Osteoblast (primary cell): ENCODE measurements at places on chromosomes 5 and 9.

GRCh38 chr5:33549982-33550567, 109.3 kb downstream of the TARS1 start:
- no peak for DNase-seq

DNA sequence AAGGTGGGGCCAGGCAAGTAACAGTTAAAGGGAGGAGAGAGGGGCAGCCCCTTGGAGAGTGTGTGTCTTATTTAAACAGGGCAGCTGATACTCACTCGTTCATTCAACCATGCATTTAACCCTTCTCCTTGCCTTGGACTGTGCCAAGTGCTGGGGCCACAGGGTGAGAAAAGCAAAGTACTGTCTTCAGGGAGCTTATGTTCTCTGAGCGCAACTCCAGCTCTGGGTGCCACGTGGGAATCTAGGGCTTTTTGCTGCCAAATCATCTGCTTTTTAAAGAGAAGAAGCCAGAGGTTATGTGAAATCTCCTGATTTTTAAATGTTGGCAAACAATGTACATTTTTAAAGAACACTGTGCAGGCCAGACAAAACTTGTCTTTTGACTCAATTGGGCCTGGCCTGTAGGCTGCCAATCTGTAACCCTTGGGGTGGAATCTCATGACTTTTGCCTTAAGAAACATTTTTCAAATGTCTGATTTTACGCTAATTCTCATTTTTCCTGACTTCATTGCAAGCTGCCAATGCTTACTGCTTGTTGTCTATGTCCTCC, 157.8 kb downstream of the NTRK2 start:
- no peak for DNase-seq

- no peak for DNase-seq
These were observed 74.1 kb downstream of the CFAP95 start for GRCh38 chr9:69894720-69895119.

GRCh38 chr5:81359108-81359507, 34.8 kb downstream of the ACOT12 start:
- DNase-seq: no peak

- DNase-seq: peak; percentile 70
These were observed 26.2 kb downstream of the ABO start for GRCh38 chr9:133248726-133249295.

- peak; percentile 5 for DNase-seq
These were observed 35.8 kb upstream of the MAST4 start for GRCh38 chr5:66560371-66560770.

GRCh38 chr5:89573345-89573744, 690.4 kb upstream of the MEF2C start:
- no peak for DNase-seq

GRCh38 chr5:24385070-24385469, 259.7 kb downstream of the CDH10 start:
- no peak for DNase-seq

GRCh38 chr5:172293745-172294342, 10.3 kb upstream of the UBTD2 start:
- no peak for DNase-seq

GRCh38 chr5:10736808-10737207, 24.2 kb downstream of the DAP start:
- DNase-seq: no peak

DNA sequence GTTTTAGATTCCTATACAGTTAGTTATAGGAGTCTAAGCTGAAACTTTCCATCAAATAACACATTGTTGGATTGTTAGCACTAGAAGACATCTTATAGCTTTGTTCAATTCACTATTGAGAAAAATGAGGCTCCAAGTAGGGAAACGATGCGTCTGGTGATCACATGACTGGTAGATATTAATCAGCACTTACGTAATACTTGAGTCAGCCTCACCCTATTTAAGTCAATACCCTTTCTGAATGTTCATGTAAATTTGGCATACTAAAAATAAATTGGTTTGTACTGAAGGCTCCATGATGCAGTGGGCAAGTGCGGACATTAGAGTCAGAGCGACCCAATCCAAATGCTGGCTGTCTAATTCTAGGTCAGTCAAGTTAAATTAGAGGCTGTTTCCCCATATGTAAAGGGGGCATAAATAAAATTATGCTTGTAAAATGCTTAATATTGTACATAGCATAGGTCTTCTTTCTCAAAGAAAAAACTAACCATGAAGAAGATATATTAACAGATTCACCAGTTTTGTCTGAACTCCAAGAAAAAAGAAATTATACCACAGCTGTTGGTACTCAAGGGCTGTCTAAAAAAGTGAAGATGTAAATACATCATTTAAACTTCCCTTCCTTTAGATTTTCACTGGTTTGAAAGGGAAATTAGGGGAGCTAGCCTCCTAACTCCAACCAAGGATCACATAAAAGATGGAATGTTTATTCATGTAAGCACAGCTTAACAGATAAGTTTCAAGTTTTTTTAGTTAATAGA, 406.6 kb upstream of the TLE4 start:
- no peak for DNase-seq

GRCh38 chr5:175892015-175892800, 20.8 kb downstream of the CPLX2 start:
- peak; percentile 21 for DNase-seq

DNA sequence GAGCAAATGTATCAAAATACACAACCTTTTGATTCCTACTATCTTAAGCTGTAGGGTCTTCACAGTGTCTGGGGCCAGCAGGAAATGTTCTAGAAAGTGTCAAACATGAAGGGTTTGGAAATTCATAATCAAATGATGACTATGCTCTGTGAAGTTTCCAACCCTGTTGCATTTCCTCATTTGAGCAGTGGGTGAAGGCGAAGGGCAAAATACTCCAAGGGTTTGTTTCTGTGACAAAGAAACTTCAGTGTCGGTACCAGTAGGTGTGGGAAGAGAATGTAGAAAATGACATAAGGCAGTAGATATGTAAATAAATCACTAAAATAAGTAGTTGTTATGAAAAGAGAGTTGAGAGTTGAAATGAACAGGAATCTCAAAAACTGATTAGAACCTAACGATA, 576 bp downstream of the ALDOB start:
- no peak for DNase-seq

- DNase-seq: no peak
These were observed 62.7 kb upstream of the PCA3 start for GRCh38 chr9:76701441-76702039.

DNA sequence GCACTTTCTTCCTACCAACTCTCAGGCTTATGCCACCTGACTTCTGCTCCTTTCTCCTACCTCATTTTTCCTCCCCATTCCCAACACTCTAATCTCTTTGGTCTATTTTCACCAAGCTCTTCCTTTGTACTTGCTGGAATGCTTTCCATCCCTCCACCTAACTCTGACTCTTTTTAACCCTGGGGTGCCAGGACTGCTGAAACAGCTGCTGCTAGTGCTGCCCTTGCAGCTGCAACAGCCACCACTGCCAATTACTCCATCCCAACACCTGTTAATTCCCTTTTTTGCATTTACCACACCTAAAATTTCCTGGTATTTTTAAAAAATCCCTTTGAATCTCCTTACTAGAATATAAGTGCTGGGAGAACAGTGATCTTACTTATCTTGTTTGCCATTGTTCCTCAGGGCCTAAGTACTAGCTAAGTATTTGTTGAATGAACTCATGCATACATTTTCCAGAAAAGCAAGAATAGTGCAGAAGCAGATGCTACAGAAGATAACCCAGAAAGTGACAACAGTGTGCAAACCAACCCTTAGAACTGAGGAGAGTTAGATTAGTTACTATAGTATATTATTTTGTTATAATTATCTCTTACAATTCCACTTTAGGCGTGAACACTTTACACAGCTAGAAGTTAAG, 11.5 kb downstream of the NADK2 start:
- DNase-seq: no peak

- no peak for DNase-seq
These were observed 38.4 kb downstream of the PPP1R2B start for GRCh38 chr5:156888520-156888919.

DNA sequence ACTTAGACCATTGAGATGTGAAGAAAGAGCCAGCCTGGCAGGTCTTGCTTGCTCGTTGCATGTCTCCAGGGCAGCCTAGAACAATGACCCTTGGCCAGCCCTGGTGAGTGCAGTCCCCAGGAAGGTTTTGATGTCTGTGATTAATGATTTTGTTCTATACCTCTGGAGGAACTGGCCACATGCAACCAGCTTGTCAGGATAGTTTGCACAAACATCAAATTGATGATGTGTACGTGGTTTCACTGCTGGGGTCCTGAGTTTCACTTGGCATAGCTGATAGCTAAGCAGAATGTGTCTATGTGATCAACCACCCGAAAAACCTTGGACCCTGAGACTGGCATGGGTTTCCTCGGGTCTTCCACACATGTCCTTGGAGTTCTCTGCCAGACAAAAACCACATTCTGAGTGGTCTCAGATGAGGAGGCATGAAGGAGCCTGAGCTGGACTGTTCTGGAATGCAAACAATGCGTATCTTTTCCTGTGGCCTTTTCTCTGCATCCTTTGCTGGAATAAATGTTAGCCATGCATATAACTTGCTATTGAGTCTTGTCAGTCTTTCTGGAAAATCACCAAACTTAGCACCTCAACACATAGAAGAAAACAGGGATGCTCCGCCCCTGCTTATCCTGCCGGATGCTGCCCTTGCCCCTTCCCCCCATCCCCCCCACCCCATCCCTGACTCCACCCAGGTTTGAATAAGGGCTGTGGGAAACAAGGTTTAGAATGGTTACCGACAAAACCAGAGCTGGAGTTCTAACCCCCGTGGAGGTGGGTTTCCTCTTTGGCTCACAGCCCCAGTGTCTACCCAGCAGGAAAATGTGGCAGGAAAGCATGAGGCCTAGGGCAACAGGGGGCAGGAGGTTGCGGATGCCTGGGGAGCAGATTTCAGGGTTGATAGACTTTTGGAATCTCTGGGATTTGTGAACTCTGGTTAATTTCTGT, 50.1 kb upstream of the ANKRD33B start:
- DNase-seq: peak; percentile 90

- DNase-seq: no peak
These were observed 578.7 kb upstream of the ZNF462 start for GRCh38 chr9:106284296-106284695.

- DNase-seq: peak; percentile 44
These were observed 251.6 kb upstream of the PTGER4 start for GRCh38 chr5:40428126-40428525.

DNA sequence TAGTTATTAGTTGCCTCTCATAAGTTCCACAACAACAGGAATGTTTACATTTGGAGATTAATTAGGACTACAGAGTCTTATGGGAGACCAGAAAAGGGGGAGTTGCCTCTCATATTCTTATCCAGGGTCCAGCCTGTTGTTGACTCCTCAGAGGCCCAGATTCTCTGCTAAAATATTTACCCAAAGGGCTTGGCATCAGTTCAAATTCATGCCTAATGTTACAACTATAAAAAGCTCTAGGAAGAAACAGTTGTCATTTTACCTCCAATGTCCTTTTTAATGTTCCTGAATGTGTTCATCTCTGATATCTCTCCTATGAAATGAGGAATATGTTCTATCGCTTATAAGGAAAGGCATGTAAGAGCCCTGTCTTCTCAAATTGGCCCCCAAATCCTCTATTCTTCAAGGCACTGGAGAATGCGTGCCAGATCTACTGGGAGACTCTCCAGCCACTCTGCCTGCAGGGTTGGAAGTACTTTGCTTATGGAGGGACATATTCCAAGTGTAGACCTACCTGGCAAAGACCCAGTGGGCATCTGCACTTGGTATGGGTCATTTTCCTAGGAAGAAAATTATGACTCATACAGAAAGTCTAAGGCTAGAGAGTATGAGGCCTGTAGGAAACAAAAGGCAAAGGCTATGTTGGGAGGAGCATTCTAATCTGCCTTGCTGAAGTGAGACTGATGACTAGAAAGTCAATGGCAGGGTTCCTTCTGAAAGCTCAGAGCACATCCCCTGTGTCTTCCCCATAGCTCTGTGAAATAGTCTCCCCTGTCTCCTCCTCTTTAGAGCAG, 192.6 kb downstream of the ESM1 start:
- DNase-seq: no peak

GRCh38 chr5:144126707-144127106, 43.8 kb downstream of the YIPF5 start:
- DNase-seq: no peak
